GM04504 (cell line): ENCODE measurements at places on chromosomes 12 and 14.

DNA sequence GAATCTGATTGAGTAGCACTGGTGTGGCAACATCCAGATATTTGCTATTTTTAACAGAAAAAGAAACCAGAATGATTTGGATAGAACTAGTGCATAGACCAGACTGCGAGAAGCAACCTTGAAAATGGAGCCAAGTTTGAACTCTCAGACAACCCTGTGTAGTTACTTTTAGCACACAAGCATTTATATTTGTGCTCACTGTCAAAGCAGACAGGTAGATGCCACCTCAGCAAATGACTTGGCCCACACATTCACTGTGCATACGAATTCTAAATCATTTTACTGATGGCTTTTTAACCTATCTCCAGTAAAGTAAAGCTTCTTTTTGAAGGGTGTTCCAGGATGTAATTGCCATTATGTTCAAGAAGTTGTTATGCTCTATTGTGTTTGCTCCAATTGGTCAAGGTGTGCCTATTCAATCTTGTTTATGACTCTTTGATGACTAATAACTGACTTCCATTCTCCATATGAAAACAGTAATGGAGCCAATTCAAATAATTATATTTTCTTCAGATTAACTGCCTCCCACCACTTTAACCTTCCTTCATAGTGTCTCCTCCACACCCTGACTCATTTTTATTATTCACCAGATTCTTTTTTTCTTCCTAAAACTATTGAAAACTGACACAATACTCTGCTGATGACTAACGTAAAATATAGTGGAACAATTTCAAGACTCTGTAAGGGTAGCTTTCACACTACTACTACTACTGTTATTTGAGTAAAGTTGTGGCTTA, 138.5 kb downstream of the CCER1 start:
- no peak for DNase-seq

DNA sequence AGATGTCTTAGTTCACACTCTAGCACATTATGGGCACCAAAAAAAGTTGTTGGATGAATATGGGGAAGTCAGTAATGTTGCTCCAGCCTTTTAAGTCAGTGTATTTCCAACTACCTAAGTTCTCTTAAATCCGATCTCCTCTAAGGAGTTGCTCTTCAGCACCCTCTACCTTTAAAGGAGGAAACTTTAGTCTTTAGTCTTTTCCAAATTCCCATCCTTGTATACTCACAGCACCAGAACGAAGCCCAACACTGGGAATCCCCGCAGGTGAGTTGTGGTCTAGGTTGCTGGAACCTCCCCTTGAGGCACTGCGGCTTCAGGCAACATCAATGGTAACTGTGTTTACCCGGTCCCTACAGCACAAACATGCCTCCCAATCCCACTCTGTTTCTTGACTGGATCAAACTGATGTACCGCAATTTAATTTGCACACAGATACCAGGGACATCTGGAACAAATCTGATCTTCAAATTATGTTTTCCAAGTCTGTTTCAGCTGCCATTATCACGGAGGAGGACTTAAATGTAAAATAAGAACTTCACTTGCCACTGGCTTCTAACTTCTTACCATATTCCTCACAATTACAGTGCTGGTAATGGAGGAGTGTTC, 179.0 kb downstream of the FOXN3 start:
- no peak for DNase-seq

- DNase-seq, result peak; percentile 57
Measured at GRCh38 chr14:50804181-50804721, 26.7 kb downstream of the NIN start.

DNA sequence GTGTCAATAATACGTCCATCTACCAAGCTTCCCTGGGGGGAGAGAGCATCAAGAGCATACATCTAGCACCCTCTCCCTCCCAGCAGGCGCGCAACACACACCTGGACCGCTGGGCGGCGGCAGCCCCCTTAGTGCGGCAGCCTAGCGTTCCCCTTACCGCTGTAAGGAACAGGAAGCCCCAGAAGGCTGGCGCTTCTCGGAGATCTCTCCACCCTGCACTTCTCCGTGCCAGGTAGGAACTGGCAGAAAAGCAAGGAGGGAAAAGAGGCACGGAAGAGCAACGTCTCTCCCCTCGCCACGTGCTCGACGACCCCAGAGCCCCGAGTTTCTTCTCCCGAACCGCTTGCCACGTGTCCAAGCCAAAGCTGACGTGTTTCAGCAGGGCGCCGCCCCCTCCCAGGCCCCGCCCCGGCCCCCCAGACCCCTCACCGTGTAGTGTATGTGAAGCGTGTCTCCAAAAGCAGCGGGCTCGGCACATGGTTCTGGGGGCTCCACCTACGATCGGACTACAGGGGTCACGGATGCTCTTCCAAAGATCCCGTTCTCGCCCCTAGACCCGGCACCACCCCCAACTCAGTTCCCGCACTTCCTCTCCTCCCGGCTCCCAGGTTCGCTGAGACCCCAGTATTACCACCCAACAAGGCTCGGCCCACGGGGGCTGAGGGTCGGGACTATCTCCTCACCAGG, 532 bp downstream of the FKBP11 start:
- DNase-seq, result no peak

- no peak for DNase-seq
Measured at GRCh38 chr14:98913967-98914650, 357.9 kb downstream of the BCL11B start.
